ENCODE measurements at places on chromosomes 2 and 18.

GRCh38 chr2:98598781-98599428, 9.4 kb downstream of the COA5 start:
- DNase-seq = peak; percentile 66

DNA sequence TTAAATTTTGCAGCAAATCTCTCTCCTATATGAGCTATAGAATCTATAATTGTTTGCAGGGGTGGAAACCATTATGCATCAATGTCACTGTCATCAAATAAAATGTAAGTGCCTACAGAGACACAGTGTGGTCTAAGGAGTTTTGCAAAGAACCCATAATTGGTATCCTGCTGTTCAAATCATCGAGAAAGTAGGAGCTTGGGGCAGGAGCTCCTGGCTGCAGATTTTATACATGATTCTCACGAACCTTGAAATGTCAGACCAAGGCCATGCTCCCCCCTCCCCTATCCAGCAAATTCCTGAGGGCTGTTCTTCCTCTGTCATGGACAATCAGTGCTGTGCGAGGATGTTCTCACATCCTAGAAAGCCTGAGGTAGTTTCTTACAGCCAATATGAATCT, 119.5 kb upstream of the CYRIA start:
- DNase-seq = no peak

DNA sequence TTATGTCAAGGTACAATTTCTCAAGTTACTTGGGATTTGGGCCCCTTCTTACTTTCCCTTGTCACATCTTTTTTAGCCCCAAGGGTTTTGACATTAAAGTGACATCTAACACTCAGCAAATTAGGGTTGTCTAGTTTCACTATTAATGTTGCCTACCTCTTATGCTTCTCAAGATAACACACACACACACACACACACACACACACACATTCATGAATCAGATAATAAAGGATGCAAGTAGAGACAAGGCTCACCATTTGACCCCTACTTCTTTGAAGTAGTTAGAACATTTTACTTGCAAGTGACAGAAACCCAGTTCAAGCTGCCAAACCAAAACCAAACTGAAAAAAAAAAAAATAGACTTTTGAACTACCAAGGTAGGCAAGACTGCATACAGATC, 138.8 kb downstream of the TRIB2 start:
- no peak for DNase-seq

GRCh38 chr18:74290794-74291471, 830 bp downstream of the CYB5A start:
- DNase-seq = peak; percentile 20

- DNase-seq = peak; percentile 74
These were observed 4.3 kb downstream of the SEPTIN10 start for GRCh38 chr2:109609352-109610024.

GRCh38 chr2:130355578-130356431, at the start of gene PTPN18:
Gene PTPN18 (plus strand): TSS chr2:130356056. CDS start chr2:130356108, 52 bp downstream.
- peak; percentile 88 for DNase-seq

DNA sequence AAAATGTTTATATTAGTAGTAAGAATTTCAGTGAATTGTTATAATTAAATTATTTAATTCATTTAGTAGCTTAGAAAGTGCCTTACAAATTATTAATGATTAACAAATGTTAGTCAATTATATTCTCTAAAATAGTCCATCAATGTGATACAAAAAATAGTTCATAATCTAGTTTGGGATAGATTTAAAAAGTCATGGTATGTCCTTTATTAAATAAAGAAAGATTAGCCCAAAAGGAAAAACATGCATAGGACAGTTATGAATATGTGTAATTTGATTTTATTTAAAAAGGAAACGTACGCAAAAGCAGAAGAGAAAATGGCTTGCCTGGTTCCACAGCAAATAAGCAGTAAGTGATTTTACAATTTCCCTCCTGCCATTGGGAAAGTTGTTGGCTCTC, 768.5 kb downstream of the TRIB2 start:
- no peak for DNase-seq
